Left ventricle myocardium inferior (tissue), 1 donor: ENCODE measurements at places on chromosomes 3 and 15.

DNA sequence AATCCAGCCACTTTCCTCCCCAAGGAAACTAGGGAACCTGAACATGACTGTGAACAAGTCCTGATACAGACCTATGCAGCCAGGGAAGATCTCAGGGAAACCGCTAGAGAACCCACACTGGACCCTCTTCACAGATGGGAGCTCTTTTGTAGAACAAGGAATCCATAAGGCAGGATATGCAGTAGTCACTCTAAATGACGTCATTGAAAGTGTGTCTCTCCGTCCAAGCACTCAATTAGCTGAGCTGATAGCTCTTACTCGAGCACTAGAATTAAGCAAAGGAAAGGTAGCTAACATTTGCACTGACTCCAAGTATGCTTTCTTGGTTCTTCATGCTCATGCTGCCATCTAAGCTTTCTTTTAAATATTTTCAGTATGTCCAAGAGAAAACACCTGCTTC lies 10.0 kb upstream of the SMCO1 start:
- DNase-seq: no peak

- DNase-seq: peak; percentile 64
Observed at GRCh38 chr3:30680789-30681648, 74.6 kb downstream of the TGFBR2 start.

DNA sequence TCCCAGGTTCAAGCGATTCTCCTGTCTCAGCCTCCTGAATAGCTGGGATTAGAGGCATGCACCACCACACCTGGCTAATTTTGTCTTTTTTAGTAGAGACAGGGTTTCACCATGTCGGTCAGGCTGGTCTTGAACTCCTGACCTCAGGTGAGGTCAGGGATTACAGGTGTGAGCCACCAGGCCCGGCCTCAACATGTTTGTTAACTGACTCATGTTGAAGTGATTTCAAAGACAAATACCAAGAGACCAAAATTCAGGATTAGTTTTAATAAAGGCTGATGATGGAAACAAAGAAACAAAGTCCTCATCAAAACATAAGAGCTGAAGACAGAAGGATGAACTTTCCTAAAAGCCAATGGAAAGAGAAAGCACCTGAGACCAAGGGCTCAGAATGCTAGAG lies 36.5 kb downstream of the SLC12A6 start:
- DNase-seq: no peak

- DNase-seq: no peak
Observed at GRCh38 chr3:83890763-83891135, 1068.0 kb upstream of the CADM2 start.

GRCh38 chr15:75145027-75145841 lies 56.4 kb upstream of the C15orf39 start:
- no peak for DNase-seq

GRCh38 chr3:4247391-4247790 lies 55.8 kb upstream of the SETMAR start:
- no peak for DNase-seq
